Mesenteric fat pad (tissue), 1 donor: ENCODE measurements at places on chromosomes 11 and 22.

DNA sequence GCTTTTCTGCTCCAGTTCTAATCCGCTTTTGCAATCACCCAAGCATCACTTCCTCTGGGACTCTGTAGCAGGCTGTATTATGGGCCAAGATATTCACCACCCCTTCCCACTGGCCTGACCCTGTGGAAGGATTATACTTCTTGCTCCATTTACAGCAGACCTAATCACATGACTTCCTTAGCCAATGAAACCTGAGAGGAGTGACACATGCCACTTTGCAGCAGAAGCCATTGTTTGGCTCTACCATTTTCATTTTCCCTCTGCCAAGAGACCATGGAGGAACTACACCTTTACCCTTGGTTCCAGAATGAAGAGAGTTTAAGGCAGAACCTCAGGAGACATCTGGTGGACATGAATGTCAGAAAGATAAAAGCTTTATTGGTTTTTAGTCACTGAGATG is 134.9 kb upstream of the HSD17B12 start:
- no peak for DNase-seq

GRCh38 chr22:29569011-29569678 is 11.8 kb downstream of the NIPSNAP1 start:
- DNase-seq: no peak

DNA sequence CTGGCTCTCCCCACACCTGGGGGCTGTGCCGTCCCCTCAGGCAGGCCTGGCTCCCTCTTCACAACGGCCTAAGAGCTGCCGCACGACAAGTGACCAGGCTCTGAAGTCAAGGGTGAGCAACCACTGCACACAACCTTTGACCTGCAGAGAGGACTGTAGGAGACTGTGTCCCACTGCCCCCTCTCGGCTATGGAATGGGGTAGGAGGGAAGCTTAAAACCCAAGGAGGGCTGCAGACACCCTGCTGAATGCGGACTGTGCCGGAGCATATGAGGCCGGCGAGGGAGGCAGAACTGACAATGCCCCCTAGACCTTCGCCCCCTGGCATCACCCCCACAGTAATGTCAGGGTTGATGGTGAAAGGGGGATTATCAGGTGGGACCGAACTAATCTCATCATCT is 311.9 kb downstream of the CTTN start:
- DNase-seq: no peak

- DNase-seq: no peak
Measured at GRCh38 chr11:131666006-131666405, 295.6 kb downstream of the NTM start.

DNA sequence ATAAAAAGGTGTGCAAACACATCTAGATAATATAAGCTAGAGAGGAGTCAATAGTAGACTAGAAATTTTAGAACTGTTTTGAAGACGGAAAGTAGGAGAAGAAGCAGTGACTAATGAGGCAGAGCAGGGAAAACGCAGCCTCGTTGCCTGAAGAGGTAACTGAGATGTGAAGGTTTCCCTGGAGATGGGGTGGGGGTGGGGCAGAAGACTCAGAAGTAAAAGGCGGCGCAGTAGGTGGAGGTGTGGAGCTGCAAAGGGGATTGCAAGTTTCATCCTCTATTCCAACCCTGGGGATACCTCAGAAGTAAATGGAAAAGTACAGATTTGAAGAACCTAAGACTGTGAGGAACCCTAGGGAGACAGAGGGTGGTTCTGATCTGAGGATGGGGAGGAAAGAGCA is 109.5 kb downstream of the TMPRSS5 start:
- DNase-seq: no peak

GRCh38 chr22:26574001-26574723 is 15.8 kb downstream of the TPST2 start:
- no peak for DNase-seq
